ENCODE measurements at places on chromosomes 6 and 20.

- no peak for DNase-seq
These were observed 40.1 kb downstream of the BFSP1 start for GRCh38 chr20:17491041-17491440.

GRCh38 chr6:123434186-123434585 is 202.6 kb downstream of the TRDN start:
- DNase-seq, result peak; percentile 5

- DNase-seq, result peak; percentile 54
These were observed 31.6 kb upstream of the MRPS10 start for GRCh38 chr6:42249279-42249678.

DNA sequence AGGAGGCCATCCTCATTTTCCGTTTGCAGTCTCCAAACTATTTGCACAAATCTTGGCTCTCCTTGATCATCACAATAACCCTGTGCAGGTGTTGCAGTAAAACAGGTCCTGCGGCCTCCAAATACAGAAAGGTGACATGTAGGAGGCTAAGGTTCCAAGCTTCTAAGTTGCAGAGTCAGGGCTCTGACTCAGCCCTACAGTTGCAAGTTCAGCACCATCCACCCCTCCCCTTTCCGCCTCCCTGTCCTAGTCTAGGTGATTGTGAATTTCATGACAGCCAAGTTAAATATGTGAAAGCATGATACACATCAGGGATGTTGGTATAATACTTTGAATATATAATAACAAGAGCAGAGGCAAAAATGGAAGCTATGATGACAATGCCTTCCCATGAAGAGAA is 317.3 kb upstream of the CDH4 start:
- no peak for DNase-seq

GRCh38 chr20:15031546-15032351 is 694.3 kb upstream of the FLRT3 start:
- DNase-seq, result no peak

DNA sequence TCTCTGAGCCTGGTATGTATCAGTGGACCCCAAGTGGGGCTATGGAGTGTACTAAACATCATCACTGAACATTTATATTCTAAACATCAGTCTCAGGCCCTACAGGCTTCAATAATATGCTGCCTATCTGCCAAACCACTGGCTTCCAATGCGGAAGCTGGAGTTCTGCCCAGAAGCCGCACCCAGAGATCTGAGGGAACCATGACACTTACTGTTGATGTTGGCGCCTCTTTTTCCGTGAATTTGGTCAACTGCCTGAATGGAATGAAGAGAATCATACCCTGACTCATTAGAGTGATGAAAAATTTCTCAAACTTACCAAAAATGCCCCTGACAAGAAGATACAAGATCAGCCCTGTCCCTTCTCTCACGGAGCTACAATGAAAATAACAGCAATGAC is 66.2 kb downstream of the SLC22A23 start:
- DNase-seq, result peak; percentile 98

DNA sequence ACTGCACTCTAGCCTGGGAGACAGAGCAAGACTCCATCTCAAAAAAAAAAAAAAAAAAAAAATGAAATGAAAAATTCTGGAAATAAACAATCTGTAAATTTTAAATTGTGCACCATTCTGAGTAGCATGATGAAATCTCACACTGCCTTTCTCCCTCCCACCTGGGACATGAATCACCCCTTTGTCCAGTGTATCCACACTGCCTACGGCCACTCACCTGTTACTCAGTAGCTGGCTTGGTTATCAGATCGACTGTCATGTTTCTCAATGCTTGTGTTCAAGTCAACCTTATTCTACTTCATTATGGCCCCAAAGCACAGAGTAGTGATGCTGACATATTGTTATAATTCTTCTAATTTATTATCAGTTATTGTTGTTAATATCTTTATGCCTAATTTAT is 58.7 kb upstream of the MTHFD1L start:
- DNase-seq, result no peak

DNA sequence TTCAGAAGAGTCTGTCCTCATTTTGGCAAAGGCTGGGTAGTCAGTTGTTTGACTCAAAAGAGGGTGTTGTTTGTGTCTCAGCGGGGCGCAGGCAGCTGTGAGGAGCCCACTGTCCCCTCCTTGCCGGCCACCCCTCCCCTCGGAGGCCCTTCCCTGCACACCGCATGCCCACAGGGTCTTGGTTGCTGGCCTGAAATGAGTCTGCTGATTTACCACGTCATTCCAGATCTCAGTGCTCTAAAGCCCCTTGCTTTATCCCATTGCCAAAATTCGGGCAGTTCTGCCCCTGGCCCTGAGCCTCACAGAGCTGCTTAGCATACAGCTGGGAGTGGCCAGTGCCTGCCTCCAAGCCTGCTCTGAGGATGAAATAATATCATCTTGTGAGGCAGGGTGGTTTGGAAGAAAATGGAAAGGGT is 220.7 kb downstream of the UST start:
- DNase-seq, result no peak

DNA sequence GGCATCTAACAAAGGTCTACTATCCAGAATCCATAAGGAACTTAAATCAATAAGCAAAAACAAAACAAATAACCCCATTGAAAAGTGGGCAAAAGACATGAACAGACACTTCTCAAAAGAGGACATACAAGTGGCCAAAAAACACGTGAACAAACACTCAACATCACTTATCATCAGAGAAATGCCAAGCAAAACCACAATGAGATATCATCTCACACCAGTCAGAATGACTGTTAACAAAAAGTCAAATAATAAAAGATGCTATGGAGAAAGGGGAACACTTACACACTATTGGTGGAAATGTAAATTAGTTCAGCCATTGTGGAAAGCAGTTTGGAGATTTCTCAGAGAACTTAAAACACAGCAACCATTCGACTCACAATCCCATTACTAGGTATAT is 19.4 kb upstream of the VNN1 start:
- no peak for DNase-seq

DNA sequence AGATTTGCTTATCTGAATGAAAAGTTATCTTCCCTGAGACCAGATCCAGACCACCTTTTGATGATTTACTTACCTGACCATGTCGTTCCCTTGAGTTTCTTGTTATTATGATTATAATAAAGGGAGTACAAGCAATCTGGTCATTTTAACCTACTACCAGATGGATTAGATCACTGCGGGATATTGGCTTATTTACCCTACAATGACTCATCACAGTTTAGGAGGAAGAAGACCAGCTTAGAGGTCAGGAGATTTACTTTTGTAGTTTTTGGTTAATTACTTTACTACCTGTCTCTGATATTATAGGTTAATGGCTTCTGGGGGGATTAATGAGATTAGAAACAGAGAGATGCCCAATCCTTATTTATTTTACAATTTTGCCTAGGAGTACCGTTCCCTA is 10.7 kb downstream of the PKIB start:
- peak; percentile 65 for DNase-seq

- DNase-seq, result peak; percentile 17
These were observed 6.4 kb upstream of the EXOC2 start for GRCh38 chr6:699319-699718.

DNA sequence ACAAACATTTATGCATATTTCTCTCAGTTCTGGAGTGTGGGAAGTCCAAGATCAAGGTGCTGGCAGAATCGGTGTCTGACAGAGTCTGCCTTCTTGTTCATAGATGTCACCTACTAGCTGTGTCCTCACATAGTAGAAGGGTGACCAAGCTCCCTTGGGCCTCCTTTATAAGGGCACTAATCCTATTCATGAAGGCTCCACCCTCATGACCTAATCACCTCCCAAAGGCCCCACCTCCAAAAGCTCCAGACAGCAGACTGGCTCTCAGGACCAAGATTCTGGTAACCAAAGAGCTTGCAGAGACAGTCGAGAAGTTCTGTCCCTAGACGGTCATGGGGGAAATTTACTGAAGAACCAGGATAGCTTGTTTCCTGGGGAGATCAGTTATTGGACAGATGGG is 139.1 kb downstream of the COL9A1 start:
- no peak for DNase-seq

GRCh38 chr20:36644706-36645095 is 1.3 kb downstream of the SLA2 start:
- no peak for DNase-seq

DNA sequence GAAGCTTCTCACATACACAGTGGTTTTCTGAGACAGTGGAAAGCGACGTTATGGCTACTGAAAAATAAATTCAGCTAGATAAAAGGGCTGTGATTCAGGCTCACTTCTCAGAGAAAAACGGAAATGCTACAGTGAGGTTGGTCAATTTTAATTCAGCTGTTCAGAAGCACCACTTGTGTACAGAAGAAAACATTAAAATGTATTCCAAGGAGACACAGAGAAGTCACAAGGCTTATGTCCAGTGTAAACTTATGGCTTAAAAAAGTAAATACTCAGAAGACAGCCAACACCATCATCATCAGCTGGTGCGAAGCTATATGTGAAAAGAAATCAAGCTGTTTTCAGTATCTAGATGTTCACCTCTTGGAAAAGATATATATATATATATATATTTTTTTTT is 68.6 kb downstream of the ABHD12 start:
- no peak for DNase-seq
